ENCODE measurements at places on chromosomes 4 and X.

DNA sequence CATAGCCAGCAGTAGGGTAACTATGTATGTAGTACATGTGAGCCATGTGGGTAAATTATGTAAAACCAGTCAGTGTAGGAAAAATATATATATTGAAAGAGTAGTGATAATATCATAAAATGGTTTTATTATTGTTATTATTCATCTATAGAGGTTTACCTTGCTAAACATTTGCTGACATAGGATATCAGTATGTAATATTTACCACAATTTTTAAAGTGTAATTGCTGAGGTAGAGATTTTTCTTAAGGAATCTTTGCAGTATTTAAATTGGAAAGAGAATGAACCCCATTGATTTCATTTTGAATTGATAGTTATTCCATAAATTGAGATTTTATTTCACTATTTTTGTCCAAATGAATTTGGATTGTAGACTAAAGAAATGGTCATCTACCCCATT is 27.1 kb downstream of the SLAIN2 start:
- DNase-seq: no peak

GRCh38 chr4:28317221-28317620 is 1456.6 kb downstream of the STIM2 start:
- DNase-seq: no peak

DNA sequence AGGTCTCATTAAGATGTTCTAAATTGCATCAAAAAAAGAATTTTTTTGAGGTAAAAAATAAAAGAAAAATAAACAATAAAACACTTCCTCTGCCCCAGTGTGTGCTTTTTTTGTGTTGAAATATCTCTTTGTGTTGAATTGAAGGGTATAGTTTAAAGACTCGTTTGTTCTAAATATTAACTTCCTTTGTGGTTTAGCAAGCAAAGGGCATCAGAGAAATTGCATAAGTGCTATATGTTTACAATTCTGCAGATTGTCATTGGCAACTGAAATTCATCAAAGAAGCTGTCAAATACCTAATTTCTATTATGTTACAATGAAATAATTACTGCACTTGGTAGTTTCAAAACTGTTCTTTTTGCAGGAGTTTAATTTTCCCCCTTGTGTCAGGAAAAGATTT is 260.5 kb downstream of the DKK2 start:
- DNase-seq: no peak

GRCh38 chr4:26937567-26937966 is 76.9 kb downstream of the STIM2 start:
- DNase-seq: no peak

Measured in stimulated activated CD8-positive, alpha-beta memory T cell treated with anti-CD3 and anti-CD28 coated beads, Interleukin-12 subunit alpha, Interleukin-12 subunit beta, amount 100 ng/mL, for 1 hour (primary cell).